HTR-8/SVneo (cell line): ENCODE measurements at places on chromosomes 1 and 21.

DNA sequence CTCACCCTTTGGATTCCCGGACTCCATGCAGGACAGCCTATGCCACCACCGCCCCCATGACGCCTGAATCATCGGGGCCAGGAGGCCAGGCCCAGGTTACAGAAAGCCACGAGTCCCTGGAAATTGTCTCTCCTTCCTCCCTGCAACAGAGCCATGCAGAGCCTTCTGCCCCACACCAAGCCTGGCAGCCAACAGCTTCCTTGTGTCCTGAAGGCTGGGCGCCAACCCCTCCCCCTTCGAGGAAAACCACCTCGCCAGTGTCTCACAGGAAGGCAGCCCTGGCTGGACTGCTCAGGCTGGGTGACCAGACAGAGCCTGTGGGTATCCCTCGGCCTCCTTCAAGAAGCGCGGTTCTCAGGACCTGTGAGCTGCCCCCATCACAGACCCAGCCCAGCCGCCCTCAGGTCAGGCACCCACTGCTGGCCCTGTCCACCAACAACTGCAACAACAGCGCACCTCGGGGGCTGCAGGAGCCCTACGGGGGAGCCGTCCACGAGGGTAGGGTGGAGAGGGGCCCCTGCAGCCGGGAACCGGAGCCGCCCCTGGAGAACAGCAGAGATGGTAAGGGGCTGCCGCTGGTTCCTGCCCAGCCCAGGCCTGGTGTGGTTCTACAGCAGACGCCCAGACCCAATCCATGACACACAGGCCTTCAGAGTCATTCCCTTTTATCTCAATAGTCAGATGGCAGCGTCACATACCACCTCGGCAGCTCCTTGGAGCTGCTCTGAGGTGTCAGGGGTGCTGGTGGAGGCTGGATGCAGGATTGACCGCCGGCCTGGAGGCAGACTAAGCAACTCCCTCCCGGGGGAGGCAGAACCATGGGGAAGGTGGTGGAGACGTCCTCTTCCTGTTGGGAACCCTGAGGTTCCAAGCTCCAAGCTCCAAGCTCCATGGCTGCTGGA, 23.7 kb downstream of the KIAA1614 start:
- no peak for DNase-seq

DNA sequence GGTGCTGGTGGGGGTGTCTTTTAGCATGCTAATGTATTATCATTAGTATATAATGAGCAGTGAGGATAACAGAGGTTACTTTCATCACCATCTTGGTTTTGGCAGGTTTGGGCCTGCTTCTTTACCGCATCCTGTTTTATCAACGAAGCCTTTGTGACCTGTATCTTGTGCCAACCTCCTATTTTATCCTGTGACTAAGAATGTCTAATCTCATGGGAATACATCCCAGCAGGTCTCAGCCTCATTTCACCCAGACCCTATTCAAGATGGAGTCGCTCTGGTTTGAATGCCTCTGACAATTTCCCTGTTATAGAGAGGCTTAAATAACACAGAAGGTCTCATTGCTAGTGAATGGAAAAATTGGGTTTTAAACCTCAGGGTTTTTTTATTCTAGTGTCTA, 300.8 kb upstream of the PROX1 start:
- no peak for DNase-seq

DNA sequence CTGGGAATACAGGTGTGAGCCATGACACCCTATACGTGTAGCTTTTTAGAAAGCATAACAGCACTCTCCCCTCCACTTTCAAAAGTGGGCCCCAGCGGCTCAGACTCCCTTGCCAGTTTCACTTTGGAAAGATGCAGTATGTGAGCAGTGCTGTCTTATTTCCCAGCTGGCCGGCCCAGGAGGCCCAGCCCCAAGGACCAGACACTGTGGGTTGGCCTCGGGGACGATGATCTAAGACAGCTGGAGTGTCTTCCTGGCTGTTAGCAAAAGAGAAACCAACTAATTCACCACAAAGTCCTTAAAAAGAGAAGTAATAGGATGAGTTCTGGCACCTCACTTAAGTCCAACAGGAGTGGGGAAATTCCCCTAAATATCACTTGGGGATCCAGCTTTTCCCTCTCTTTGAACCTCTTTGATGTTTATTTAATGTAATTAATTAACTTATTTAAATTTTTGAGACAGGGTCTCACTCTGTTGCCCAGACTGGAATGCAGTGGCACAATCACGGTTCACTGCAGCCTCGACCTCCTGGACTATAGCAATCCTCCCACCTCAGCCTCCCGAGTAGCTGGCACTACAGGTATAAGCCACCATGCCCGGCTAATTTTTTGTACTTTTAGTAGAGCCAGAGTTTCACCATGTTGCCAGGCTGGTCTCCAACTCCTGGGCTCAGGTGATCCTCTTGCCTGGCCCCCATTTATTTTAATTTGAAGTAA, 17.6 kb upstream of the CLIC4 start:
- DNase-seq: no peak

DNA sequence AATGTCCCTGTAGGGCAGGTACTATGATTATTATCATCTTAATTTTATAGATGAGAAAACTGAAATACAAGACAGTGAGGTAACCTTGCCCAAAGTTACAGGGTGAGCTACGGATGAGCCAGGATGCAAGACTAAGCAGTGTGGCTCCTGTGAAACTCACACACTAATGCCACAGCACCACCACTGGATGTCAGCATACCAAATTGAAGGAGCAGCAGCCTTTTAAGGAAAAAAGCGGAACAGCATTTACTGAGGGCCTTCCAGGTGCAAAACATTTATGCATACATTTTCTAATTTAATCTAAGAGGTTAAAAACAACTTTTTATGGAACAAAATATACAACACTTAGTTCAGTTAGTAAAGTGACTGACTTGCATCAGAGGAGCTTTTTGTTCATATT, 41.7 kb downstream of the SEC16B start:
- no peak for DNase-seq

DNA sequence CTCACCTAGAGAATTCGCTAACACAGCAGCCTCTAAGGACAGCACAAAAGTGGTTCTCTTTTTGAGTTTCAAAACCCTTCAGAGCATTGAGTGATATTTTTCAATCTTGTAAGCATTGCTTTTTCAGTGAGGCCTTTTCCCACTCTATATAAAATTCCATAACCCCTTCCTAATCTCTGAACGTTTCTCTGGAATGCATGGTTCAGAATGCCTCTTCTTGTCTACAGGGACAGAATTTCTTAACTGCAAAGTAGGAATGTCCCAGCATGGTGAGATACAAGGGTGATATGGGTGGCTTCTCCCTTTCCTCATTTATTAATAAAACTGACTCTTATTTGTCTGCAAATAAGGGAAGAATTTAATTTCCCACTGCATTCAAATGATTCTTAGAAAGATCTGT, 377.9 kb downstream of the LTN1 start:
- no peak for DNase-seq

DNA sequence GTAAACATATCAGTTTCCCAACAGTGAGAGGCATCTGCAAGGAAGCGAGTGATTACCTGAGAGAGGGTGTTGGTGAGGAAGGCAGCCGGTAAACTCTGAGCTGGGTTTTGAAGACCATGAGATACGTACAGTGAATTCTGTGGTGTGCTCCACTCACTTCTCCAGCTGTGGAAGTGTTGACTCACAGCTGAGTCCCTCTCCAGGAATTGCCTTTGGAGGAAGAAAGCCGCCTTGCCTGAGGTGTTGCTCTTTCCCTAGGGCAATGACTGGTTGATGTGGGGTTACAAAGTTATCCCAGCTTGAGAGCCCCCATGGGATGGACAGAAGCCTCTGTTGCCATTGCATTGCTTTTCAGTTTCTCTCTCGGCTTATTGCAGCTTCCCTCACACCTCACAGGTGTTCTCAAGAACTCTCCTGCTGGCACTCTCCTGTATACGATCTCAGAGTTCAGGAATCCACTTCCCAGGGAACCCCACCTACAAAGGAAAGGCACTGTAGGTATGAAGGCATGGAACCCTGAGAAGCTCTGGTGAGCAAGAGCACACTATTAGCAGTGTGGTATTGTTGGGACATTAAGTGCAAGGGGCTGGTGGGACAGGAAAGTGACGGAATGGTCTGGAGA, 10.8 kb downstream of the NHLH1 start:
- DNase-seq: no peak

GRCh38 chr21:16195538-16195910, 465.7 kb downstream of the USP25 start:
- no peak for DNase-seq

- DNase-seq: no peak
Measured at GRCh38 chr1:228921481-228921880, 186.2 kb downstream of the RHOU start.

GRCh38 chr1:16433030-16433429, 4.2 kb downstream of the SPATA21 start:
- DNase-seq: no peak
